Caudate nucleus (tissue), 63 donors: ENCODE measurements at places on chromosomes 1 and 21.
A peak's percentile ranks its signal among the peaks of the same experiment; 100 is the strongest.

GRCh38 chr1:8693107-8693506, 124.3 kb downstream of the RERE start:
- no peak for DNase-seq

DNA sequence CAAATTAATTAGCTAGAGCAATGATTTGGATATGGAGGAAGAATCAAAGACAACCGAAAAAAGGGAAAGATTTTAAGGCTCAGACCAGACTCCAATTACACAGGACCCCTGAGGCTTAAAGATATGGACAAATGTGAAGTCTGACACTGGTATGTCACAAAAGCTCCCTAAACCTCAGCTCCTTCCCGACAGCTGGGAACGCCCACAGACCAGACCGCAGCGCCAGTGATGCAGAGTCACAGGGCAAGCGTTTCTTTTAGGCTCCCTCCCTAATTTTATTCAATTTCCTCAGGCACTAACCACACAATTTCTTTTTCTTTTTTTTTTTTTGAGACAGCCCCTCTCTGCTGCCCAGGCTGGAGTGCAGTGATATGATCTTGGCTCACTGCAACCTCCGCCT, 40.2 kb downstream of the NID1 start:
- DNase-seq = no peak

- DNase-seq = no peak
These were observed 22.8 kb downstream of the IGSF21 start for GRCh38 chr1:18130356-18130755.

GRCh38 chr1:32969566-32969965, 5.0 kb upstream of the RNF19B start:
- DNase-seq = no peak

- DNase-seq = no peak
These were observed 19.9 kb upstream of the ZNF678 start for GRCh38 chr1:227543283-227544066.

- no peak for DNase-seq
These were observed 49.6 kb downstream of the KRTAP19-8 start for GRCh38 chr21:30988706-30989105.

DNA sequence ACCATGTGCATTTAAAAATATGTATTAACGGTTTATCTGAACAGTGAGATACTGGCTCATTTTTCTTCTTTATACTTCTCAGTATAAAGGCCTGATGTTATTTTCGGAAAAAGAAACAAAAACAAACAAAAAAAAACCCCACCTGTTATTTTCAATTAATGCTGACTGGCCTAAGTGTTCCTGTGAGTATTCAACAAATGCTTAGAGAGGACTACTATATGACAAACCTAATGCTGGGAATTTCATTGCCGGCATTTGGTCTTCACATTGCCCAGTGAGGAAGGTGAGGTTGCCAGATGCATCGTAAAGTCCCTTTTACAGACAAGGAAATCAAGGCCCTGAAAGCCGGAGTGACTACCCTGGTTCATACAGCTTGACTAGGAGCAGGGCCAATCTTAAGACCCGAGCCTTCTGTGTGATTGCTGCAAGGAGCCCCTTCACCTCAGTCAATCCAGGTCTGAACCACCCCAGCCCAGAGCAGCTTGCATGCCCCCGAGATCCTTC, 599 bp downstream of the MRPL24 start:
- no peak for DNase-seq

DNA sequence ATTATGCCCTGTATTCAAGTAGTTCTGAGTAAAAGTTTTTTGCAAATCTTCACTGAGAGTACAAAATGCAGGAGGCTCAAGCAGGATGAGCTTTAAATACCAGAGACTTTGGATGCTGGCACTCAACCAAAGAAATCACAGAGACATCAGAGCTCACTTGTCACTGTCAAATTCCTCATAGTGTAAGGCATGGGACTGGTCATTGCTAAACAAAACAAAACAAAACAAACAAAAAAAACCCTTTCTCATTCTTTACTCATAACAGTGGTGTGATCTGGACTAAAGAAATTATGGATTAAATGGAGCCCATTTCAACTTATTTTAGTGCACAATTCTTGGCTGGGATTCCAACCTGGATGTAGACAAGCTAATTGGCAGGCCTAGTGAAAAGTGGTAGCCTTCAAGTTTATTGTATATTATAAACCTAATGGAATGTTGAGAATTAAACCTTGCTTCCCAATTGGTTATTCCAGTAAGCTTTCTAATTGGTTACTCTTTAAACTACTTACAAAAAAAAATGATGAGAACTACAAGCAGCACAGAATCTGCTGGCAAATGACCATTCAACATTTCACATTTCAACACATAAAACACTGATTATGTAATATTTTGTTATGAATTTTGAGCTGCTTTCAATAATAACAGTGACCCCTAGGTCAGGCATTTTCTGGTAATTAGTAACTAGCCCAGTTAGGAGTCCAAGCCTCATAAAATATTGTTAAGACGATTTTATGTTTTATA, 30.6 kb upstream of the NEK7 start:
- no peak for DNase-seq

- no peak for DNase-seq
These were observed 20.6 kb downstream of the TP73 start for GRCh38 chr1:3672971-3673361.

- DNase-seq = no peak
These were observed 50.7 kb downstream of the ALG14 start for GRCh38 chr1:95021805-95022643.

DNA sequence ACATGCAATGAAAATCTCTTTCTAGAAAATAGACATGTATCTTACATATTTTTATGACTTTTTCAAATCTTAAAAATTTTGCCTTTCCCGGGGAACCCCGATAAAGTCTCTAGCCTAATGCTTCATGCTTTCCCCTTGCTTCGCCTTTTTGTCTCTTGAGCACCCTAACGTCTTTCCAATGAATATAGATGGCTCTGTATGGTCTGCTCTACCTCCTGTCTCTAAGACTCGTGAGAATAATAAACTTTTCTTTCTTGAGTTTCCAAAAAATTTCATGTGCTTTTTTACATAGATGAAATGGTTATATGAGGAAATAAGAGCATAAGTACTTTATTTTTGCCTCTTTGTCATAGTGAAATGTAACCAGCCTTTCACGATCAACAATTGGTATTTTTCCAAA, 202.6 kb downstream of the PDE4B start:
- DNase-seq = no peak

DNA sequence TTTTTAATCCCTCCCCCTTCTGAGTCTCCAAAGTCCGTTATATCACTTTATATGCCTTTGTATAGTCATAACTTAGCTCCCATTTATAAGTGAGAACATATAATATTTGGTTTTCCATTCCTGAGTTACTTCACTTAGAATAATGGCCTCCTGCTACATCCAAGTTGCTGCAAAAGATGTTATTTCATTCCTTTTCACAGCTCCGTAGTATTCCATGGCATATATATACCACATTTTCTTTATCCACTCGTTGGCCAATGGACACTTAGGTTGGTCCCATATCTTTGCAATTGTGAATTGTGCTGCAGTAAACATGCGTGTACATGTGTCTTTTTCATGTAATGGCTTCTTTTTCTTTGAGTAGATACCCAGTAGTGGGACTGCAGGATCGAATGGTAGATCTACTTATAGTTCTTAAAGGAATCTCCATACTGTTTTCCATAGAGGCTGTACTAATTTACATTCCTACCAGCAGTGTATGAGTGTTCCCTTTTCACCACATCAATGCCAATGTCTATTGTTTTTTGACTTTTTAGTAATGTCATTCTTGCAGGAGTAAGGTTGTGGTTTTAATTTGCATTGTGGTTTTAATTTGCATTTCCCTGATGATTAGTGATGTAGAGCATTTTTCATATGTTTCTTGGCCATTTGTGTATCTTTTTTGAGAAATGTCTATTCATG, 12.3 kb downstream of the MAN1C1 start:
- DNase-seq = no peak

DNA sequence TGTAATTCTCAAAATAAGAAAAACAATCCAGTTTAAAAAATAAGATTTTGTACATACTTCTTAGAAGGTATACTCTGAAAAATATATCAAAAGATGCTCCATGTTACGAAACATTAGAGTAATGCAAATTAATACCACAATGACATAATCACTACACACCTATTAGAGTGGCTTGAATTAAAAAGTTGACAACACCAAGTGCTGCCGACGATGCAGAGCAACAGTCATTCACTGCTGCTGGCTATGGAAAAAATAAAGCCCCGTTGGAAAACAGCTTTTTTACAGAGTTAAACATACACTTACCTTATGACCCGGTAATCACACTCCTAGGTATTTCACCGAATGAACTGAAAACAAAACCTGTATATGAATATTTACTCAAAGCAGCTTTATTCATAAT, 14.8 kb downstream of the COA6 start:
- no peak for DNase-seq

DNA sequence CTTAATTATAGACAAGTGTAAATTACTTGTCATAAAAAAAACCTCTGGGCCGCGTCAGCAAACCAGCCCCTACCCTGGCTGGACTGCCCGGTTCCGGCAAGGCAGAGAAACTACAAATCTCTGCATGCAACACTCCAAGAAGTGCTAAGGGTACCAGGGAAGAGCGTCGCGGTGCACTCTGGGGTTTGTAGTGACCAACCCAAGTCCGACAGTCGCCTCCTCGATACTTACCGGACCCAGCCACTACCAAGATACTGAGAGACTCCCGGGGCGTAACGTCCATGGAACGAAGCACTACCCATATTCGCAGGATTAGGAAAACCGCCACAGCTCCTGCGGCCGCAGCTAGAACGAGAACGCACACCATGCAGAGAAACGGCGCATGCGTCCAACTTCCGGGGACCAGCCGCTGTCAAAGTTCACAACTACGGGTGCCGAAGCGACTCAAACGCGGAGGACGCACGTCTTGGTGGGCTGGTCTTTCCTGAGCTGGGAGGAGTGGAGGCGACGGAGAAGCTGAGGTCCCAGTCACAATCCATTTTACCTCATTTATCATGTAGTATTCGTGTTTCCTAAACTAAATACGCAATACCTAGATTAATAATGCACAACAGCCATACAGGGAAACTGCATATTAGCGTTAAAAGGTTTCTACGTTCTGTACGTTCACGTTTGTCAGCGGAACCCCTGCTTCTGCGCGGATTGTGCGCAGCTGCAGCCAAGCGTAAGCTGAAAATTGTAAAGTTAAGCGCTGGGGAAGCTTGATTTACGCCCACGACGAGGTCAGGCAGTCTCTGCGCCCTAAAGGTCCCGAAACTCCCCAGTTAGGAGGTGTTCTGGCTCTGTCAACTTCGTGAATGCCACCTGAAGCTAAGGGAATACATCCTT, at the start of gene ALG14:
ALG14 (minus strand) TSS at position 420 of the 888 bp plus-strand sequence; CDS start at position 367, 53 bp downstream.
- peak; percentile 88 for DNase-seq

- DNase-seq = no peak
These were observed 4.0 kb upstream of the KCNK1 start for GRCh38 chr1:233609926-233610325.

DNA sequence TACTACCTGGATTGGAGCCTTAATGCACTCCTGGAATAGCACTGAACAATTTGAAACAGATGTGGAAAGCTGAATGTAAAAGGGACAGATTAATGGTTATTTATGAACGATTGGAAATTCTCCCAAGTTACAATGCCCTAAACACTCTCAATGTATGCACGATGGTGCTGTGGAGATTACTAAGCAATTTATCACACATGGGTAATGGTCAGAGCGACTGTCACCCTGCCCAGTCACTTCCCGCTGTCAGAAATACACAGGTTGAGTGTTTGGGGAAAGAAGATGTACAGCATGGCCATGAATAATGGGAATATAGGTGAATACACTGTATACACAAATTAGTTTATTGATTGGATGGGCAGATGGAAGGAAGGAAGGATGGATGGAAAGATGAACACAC, 342.4 kb downstream of the VAV3 start:
- DNase-seq = no peak

GRCh38 chr1:234395297-234395696, 22.0 kb downstream of the COA6 start:
- DNase-seq = no peak

DNA sequence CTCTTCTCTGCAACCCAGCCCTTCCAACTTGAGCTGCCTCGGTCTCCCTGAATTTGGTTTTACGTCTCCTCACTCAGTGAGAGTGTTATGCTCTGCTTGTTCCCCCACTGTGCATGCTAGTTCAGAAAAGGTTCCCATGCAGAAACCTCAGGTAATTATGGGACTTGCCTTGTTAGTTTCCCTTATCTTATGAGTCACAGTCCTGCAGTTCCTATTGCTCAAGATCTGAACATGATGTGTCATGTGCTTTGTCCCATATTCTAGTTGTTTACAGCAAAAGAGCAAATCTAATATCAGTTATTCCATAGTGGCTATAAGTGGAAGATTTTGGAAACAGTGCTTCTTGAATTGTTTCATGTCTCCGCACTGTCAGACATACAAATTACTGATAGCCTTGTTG, 74.4 kb downstream of the DUSP10 start:
- DNase-seq = no peak

DNA sequence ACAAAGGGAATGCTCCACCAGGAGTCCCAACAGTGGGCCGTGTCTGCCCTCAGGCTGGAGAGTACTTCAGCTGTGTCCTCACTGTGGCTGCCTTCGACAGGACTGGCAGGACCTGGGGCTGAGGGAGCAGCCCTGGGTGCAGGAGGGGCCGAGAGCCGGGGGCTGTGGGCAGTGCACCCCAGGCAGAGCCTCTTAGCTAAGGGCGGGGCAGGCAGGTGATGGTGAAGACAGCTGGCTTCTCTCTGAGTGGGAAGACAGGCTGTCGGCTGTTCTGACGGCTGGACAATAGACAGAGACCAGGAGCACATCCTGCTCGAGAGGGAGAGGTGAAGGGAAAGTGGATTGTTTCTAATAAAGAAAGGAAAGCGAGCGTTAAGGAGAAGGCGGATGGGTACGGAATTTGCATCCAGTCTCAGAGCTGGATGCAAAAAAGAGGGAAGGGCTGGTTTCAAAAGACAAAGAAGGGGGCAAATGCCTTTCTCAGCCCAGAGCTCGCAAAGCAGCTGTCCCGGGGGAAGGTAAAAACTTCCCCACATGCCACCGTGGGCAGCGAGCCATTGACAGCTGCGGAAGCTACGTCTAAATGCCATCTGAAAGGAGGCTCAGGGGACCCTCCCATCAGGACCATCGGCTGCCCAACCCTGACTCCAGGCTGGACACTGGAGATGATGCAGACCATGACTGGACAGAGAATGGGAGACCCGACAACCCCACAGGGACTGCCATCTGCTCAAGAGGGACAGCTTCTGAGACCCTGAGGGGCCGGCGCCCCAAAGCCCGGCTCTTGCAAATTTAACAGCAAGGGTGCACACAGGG, 92.0 kb downstream of the STUM start:
- no peak for DNase-seq

- no peak for DNase-seq
These were observed 29.8 kb upstream of the NCAM2 start for GRCh38 chr21:20968391-20968790.

- DNase-seq = no peak
These were observed 15.9 kb downstream of the ESPN start for GRCh38 chr1:6440198-6441126.

GRCh38 chr1:8607906-8608305, 209.5 kb downstream of the RERE start:
- DNase-seq = no peak

DNA sequence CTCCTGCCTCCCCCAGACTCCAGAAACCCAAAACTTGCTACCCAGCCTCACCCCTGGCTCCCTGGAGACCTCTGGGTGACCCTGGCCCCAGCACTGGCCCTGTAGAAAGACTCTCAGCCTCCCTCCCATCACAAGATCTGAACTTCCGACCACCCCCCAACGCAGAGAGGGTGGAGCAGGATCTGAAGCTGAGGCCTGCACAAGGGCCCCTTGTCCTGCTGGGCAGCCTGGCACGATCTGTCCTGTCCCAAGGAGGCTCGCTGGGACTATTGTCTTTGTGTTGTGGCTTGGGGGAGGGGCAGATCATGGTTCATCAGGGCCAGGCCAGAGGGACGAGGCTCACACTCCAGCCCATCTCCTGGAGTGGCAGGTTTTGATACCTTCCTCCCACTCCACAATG, 20.0 kb downstream of the PHLDA3 start:
- DNase-seq = peak; percentile 52
